SW480 (cell line): ENCODE measurements at places on chromosomes 16 and 17.

DNA sequence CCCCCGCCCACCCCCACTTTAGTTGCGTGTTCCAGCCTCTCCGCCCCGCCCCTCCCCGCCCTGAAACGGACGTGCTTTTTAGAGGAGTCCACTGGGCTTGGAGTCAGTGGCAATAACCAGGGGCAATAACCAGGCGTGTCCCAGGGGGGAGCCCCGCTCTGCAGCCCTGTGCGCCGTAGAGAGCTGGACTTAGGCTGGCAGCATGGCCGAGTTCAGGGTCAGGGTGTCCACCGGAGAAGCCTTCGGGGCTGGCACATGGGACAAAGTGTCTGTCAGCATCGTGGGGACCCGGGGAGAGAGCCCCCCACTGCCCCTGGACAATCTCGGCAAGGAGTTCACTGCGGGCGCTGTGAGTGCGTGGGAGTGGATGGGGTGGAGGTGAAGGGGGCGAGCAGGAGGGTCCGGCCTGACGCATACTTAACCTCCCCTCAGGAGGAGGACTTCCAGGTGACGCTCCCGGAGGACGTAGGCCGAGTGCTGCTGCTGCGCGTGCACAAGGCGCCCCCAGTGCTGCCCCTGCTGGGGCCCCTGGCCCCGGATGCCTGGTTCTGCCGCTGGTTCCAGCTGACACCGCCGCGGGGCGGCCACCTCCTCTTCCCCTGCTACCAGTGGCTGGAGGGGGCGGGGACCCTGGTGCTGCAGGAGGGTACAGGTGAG lies at the start of gene ALOX15B:
TSS of gene ALOX15B (plus strand) at position 106 of the 657 bp plus-strand sequence. CDS start at position 203, 97 bp downstream.
- DNase-seq = no peak

DNA sequence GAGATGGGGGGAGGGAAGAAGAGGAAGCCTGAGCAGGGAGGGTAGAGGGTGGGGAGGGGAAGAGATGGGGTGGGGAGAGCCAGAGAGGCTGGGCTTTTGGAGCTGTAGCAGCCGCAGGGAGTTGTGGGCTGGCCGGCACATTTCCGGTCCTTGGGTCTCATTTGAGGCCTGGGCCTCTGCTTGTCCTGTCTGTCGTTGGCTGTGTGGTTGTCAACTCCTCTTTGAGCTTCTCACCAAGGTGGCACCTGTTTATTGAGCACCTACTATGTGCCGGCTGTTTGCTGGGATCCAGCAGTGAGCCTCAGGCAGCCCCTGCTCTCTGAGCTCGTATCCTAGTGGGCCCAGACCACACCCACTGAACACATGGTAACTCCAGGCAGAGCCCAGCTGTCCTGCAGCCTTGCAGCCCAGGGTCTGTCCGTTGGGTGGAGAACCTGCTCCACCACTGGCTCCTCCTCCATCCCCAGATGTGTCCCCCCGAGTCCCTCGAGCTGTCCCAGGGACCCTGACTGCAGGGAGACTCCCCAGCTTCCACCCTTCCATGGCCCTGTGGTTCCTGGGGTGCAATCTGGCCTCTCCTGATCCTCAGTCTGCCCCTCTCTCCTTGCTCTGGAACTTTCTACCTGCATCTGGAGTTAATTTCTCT lies 164.9 kb downstream of the IRF8 start:
- no peak for DNase-seq

DNA sequence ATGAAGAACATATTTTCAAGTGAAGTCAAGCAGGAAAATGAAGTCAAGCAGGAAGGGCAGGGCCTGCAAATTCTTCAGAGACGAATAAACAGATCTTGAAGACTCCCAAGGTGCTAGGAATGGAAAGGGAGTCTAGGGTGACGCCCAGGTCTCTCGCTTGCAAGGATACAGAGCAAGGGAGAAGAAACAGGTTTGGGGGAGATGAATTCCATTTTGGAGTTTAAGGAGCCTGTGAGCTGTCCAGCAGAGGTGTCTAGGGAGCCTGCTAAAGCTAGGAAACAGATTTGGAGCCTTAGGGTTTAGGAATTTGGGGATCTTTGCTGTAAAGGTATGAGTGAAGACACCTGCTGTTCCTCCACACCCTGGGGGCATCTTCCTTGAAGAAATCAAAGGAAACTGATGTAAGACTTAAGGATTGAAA lies 2.0 kb upstream of the UNKL start:
- no peak for DNase-seq

DNA sequence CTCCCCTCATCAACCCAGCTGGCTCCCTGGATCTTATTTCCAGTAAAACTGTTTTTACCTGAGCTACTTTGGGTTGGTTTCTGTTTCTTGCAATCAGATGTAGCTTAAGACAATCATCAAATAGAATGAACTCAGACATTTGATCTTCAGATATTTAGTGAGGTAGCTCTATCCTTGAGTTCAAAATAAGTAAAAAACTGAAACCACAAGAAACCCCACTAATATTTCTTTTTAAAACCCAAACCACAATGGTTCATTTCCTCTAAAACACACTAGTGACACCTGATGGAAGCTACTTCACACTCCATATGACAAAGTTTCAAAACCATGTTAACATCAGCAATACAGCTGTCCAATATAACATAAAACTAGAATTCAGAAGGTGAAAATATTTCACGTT lies 37.8 kb downstream of the CACNG1 start:
- no peak for DNase-seq

DNA sequence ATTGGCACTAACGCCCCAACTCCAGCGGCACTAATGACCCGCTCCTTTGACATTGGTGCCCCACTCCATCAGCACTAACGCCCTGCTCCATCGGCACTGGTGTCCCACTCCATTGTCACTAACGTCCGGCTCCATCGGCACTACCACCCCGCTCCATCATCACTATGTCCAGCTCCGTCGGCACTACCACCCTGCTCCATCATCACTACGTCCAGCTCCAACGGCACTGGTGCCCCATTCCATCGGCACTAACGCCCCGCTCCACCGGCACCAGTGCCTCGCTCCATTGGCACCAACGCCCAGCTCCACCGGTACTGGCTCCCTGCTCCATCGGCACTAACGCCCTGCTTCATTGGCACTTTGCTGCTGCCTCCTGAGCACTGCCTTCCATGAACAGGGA lies 7.5 kb downstream of the ZNF213 start:
- DNase-seq = no peak

- DNase-seq = no peak
Measured at GRCh38 chr17:15364615-15365014, 23.2 kb upstream of the TEKT3 start.

GRCh38 chr17:46832945-46833839 lies 14.7 kb upstream of the WNT3 start:
- no peak for DNase-seq

DNA sequence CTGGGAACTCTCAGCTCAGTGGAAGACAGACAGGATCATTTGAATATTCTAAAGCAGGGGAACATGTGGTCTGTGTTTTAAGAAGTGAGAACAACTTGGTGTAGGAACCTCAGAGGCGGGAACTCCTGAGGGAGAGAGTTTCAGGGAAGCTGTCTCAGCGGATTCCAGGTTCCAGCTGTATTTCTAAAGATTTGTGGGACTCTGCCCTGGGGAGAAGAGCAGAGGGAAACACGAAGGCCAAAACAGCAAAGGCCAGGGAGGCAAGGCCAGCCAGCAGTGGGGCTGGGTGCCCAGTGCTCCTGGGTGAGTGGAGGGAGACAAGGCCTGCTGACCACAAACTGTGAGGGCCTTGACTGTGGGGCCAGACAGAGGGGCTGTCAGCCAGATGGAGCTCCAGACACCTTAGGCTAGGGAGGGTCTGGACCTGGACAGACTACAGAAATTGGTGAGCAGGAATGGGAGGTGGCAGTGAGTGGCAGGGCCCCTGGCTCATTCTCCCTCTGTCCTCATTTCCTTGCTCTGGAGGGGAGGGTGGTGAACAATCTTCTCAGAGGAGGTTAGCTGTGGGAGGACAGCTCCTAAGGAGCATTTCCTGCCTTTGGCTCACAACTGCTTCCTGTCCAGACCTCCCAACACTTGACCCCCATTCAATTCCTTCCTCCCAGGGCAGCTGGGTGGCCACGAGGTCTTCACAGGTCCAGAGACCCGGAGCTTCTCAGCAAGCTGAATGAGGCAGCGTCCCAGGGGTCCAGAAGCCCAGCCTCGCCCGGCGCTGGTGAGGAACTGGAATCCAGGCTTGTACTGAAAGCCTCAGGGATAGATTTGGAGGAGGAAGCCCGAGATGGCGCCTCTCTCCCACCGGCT lies 21.0 kb upstream of the FZD2 start:
- no peak for DNase-seq

- no peak for DNase-seq
Measured at GRCh38 chr17:5950878-5951277, 119.3 kb upstream of the WSCD1 start.

DNA sequence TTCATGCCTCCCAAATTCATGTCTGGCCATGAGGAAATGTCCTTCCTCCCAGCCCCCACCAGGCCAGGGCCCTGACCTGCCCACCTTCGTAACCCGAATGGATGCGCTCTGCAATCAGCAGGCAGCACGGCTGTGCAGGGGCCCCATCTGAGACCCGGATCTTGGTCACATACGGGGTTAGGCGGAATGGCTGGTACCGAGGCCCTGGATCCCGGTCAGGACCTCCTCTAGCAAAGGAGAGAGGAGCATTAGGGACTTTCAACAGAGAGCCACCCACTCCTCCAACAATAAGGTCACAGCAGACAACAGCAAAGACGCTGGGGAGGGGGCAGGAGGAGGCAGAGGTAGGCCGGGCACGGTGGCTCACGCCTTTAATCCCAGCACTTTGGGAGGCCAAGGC lies 3.6 kb downstream of the PER1 start:
- no peak for DNase-seq

DNA sequence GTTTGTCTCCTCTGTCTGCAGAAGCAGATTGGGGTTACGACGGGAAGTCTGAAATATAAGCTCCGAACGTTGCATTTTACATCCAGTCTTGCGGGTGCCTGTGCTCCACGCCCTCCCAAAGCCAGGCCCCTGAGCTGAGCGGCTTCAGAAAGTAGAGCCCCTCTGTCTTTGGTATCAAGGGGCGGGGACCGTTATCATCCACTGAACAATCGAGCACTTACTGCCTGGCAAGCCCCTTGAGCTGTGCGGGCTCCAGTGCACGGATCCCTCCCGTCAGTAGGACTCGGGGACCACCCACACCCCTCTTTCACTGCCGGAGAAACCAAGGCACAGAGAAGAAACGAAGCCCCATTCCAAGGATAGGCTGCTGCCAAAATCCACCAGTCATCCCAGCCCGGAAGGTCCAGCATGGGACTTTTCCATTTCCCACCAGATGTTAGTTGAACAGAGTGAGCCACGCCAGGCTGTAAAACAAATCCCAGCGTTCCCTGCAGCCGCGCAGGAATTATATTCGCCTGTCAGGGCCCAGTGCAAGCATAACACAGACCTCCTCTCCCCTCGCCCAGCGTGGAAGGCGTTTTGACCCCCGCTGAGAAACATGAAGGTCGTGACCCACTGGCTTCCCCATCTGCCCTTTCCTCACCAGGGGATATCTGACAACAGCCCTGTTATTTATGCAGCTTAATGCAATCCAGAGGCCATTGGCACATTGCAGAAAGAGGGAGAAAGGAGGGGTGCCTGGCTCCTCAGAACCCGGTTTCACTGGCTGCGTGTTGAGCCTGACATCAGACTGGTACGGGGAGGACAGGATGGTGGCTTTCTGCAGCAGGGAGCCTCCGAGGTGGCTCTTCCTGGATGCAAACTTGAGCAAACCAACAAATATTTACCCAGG lies 212.2 kb upstream of the FOXF1 start:
- DNase-seq = no peak

DNA sequence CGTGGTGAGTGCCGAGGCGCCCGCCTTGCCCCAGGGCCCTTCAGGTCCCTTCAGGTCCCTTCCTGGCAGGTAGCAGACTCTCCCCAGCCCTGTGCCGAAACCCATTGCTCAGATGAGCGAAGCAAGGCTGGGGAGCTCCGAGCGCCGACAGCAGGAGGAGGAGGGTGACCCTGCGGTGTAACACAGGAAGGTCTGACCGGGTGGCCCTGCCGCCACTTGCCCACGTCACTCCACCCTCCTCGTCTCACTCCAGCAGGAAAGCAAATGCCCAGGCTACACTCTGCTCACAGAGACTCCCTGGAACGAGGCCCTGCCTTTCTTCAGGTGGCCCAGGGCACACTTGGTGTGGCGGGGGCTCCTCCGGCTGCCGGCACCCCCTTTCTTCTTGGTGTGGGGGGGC lies 57.2 kb downstream of the ACTG1 start:
- DNase-seq = no peak

DNA sequence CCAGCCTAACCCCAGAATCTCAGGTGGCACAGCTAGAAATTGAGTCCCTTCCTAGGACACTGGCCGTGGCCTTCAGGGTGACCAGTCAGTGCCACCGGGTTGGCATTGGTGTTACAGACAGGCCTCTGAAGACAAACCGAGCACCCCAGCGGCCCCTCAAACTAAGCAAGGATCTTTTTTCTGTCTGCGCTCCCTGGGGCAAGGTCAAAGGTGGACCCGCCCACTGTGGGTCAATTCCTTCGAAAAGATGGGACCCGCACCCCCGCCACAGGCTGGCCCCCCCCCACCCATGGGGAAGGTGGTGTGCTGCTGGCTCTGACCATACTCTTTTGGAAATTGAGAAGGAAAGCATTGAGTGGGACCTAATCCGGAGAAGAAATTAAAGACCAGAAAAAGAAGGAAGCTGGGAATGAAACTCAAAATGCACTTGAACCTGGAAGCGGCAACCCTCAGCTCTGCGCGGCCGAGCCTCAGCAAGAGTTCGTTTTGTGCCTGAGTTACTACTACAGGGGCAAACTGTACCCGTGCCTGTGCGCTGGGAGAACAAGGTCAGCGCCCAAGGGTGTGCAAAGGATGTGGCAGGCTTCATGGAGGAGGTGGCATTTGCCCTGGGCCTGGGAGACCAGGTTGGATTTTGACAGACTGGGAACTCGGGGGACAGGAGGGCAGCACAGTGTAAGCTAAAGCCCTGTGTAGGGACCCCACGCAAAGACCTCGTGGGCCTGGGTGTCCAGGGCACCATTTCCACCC lies 20.4 kb downstream of the TMC6 start:
- no peak for DNase-seq

DNA sequence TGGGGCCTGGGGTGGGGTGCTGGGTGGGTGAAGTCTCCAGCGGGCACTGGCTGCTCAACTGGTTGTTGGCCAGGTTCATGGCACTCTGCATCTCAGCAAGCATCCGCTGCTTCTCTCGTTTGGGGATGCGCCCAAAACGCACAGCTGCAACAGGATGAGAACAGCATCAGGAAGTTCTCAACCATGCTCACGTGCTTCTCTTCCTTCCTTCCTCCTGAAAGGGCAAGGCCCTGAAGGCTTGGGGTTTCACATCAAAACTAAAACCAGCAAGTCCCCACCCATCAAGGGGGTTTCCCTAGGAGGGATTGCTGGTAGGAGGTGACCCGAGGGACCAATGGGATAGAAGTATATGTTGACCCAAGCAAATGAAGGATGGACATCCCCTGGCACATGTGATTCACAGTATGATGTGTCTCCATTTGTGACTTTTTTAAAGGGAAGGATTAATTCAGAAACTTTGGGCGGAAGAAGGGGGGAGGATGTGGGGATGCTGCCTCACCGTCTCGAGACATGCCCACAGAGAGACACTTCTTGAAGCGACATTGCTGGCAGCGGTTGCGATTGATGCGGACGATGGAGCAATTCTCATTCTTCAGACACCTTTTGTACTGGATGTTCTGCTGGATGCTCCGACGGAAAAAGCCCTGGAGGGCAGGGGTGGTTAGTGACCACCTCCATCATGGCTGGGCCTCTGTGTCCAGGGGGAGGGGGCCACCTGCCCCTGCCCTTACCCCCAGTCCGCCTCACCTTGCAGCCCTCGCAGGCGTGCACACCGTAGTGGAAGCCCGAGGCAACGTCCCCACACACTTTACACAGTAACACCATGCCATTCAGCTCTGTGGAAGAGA lies 4.2 kb downstream of the NR1D1 start:
- DNase-seq = no peak
